Stimulated activated CD4-positive, alpha-beta T cell treated with anti-CD3 and anti-CD28 coated beads, Interleukin-4, amount 100 ng/mL, for 4 hours (primary cell): ENCODE measurements at places on chromosomes 2 and 18.

DNA sequence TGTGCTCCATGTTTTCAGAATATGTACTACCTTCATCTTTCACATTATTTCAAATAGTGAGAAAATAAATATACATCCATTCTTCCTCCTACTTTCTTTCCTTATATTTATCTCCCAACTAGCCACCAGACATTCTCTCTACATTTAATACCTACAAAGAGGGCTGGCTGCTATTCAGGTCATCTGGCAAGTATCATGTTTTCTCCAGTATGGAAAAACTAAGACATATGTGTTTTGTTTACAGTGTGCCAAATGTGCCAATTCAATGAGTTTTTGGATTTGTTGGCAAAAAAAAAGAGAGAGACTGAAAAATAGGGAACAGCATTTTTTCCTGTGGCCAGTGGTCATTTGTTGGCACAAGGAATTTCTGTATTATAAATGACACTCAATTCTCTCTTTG, 1207.3 kb downstream of the DPP10 start:
- no peak for DNase-seq

DNA sequence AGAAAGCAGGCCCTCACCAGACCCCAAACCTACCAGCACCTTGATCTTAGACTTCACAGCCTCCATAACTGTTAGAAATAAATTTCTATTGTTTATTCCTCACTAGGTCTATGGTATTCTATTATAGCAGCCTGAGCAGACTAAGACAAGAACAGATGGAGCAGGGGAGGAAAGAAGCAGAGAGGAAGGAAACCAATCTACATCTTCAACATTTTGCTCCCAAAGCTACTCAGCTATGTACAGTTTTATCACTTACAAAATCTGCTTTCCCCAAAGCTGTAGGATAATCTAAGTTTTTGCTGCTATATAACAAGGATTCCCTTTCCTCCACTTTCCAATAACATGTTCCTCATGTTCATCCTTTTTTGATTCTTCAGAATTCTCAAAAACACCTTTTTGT, 274.4 kb upstream of the CHAC2 start:
- no peak for DNase-seq

GRCh38 chr18:45538444-45538843, 76.8 kb upstream of the SLC14A2 start:
- no peak for DNase-seq

DNA sequence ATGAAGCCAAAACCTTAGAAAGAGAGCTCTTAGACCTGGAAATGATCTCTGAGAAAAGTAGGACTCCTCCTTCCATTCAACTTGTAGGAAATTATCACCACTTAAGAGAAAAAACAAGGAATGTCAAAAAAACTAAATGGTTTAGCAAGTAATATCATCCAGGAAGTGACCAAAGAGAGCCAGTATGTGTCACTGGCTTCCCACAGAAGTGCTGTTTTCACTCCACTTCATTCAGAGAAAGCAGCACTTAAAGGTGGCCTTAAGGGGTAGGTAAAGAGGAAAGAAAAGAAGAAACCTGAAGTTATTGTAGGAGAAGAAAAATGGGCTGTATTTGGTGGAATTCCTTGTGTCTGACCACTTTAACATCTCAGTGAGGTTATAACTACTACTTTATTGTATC, 414.4 kb upstream of the ETAA1 start:
- DNase-seq: no peak

DNA sequence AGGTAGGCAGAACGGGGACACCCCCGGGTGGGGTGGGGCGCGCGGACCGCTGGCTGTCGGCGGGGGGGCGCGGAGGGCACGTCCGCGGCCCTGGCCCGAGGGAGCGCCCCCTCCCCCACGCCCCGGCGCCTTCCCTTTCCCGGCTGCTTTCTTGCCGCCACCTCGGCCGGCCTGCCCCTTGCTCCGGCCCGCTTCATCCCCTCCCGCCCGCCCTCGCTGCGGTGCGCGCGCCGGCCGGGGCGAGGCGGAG, 443 bp downstream of the VAPA start:
- no peak for DNase-seq
